ENCODE measurements at places on chromosomes 7 and 10. TPM values are rescaled to one million over a fixed set of nuclear protein-coding genes. Genes with fewer than 3 reads are reported as not detected.

DNA sequence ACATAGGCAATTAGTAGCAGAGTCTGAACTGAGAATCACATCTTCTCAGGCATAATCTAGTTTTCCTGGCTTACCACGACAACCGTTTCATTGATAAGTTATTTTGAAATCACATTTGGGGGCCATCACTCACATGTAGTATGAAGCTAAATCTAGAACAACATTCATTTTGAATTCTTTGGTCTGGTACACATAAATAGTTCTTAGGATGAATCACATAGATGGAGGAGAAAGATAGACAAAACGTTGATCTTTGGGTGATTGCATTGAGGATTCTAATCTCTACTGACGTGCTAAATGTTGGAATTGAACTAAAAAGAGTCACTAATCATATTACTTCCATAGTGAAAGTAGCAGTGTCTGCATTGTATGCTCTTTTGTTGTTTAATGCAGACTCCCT is 1022.6 kb downstream of the LRMDA start:
- DNase-seq, result peak; percentile 34

- DNase-seq, result no peak
Measured at GRCh38 chr7:123819001-123819400, 26.0 kb upstream of the HYAL4 start.

- no peak for DNase-seq
Measured at GRCh38 chr7:92657391-92657790, 67.2 kb upstream of the FAM133B start.

GRCh38 chr7:114084002-114084471 is 165.2 kb upstream of the PPP1R3A start:
- DNase-seq, result no peak

DNA sequence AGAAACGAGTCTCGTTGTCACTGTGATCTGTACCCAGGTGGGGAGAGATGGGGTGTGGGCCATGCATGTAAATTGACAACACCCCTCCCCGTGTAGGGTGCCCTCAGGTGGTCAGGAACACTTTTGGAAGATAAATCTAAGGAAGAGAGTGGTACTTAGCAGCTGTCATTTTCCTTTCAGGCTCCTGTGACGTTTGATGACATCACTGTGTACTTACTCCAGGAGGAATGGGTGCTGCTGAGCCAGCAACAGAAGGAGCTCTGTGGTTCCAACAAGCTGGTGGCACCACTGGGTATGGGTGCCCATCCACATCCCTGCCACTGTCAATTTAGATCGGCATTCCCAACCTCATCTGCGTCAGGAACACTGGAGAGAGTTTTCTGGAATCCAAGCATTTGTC is 6.3 kb downstream of the ZNF862 start:
- no peak for DNase-seq

- no peak for DNase-seq
Measured at GRCh38 chr7:24828891-24829661, 71.8 kb upstream of the GSDME start.

DNA sequence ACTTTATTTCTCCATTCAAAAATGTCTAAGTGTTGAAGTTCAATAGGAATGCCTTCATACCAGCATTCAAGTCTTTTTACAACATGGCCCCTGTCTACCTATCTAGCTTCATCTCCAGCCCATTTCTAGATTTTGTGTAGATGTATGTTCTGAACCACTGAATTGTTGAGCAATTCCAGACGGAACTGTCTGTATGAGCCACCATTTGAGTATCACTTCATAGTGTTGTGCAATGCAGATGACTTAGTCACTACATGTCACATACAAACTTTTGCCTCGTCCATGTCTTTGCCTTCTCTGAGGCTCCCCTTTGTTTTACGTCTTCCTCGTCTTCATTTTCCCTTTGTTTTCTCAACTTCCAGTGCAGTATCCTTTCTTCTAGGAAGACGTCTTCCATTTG is 118.1 kb downstream of the INHBA start:
- peak; percentile 81 for DNase-seq

DNA sequence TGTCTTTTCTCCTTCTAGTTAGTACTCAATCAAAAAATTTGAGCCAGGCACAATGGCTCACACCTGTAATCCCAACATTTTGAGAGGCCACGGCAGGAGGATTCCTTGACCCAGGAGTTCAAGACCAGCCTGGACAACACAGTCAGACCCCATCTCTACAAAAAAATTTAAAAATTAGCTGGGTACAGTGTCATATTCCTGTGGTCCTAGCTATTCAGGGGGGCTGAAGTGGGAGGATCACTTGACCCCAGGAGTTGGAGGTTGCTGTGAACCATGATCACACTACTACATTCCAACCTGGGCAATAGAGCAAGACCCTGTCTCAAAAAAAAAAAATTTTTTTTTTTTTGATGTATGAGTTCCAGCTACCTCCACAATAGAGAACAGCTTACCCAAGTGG is 57.8 kb downstream of the SKIDA1 start:
- no peak for DNase-seq

- no peak for DNase-seq
Measured at GRCh38 chr7:117716707-117717299, 156.4 kb downstream of the CTTNBP2 start.

The CYP26A1 gene
- polyA plus RNA-seq, result not detected

The TMEM225B gene
- polyA plus RNA-seq, result 0.44 TPM

The HOXA5 gene
- polyA plus RNA-seq, result 1.3 TPM

The NAT16 gene
- polyA plus RNA-seq, result not detected

Data from GM23248 (cell line).